ENCODE measurements at places on chromosomes 6 and 20.

- no peak for DNase-seq
These were observed 744 bp downstream of the VSX1 start for GRCh38 chr20:25081065-25081729.

GRCh38 chr6:158357570-158358216 is 45.4 kb downstream of the TULP4 start:
- DNase-seq: no peak

- DNase-seq: no peak
These were observed 23.3 kb downstream of the BCAS1 start for GRCh38 chr20:54047048-54047447.

- DNase-seq: no peak
These were observed 2.7 kb downstream of the WRNIP1 start for GRCh38 chr6:2767657-2768524.

DNA sequence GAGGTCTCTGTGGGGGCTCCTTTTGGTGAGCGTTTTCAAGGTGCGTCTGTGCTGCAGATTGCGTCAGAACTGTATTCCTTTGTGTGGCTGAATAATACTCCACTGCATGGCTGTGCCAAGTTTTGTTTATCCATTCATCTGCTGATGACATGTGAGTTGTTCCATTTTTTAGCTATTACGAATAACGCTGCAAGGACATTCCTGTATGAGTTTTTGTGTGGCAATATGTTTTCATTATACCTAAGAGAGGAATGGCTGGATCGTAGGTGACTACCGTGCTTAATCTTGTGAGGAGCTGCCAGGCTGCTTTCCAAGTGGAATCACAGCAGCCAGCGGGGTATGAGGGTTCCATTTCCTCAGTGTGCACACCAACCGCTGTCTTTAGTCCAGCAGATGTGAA is 1.1 kb upstream of the DACT2 start:
- DNase-seq: no peak

GRCh38 chr20:57162362-57162652 is 104.1 kb downstream of the BMP7 start:
- DNase-seq: no peak

DNA sequence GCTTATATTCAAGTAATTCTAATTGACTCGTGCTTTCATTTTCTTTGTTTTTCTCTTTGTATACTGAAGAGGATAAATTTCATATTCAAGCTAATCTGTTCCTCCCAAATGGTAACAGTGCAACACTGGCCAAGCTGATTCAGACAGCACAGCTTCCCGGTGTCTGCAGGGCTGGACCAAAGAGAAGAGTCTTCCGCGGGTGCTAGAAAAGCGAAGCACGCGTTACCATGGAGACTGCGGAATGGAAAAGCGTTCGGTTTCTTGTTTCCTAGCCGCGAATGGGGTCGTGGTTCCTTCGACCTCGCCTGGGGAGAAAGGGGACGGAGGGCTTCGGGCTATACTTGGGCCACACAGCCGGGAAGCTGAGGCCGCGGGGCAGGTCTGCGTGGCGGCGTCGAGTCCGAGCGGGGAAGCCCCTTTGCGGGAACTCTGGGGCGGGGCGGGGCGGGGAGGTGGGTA is 6.2 kb upstream of the ZNF311 start:
- peak; percentile 31 for DNase-seq

- no peak for DNase-seq
These were observed 45.0 kb downstream of the NT5E start for GRCh38 chr6:85494547-85495536.

- no peak for DNase-seq
These were observed 881 bp upstream of the AIG1 start for GRCh38 chr6:143059663-143060353.

DNA sequence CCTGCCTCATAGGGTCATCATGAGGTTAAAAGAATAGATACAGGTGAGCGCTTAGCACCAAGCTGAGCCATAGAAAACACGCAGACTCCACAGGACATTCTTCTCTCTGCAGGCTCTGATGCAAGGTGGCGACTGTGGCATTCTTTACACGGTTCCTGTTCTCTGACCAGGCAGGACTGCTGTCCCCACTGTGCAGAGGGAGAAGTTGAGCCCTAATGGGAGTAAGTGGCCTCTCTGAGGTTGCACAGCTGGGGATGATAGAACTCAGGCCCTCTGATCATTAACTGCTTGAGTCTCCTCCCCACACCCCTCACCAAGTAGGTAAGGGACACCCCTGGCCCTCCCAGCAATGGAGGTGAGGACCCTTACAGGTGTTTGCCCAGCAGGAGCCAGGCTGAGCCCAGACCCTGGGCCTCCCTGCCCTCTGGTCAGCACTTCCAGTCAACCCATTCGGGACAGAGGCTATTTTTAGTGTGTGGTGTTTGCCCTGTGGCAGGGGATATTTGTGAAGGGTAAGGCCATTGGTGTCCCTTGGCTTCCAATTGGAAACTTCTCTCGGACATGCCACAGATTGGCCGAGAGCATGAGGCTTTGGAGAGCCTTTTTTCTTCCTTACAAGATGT is 116.8 kb downstream of the VEGFA start:
- DNase-seq: no peak

DNA sequence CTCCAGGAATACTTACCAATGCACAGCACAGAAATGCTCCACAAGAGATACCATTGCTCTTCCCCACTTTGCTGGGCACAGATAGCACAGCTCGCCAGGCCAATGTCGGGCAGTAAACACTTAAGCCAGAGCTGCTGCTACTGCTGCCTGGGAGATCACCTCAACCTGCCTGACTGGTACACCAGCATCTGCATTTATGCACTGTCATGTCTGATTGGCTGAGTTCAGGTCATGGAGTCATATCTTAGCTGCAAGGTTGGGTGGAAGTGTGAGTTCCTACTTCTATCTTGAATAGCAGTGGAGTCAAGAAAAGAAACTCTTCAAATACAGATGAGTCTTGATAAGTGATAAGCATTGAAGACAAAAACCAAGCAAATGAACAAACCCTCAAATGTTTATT is 10.9 kb upstream of the ADGRF4 start:
- DNase-seq: no peak

- no peak for DNase-seq
These were observed 3.5 kb downstream of the RING1 start for GRCh38 chr6:33211666-33212422.

DNA sequence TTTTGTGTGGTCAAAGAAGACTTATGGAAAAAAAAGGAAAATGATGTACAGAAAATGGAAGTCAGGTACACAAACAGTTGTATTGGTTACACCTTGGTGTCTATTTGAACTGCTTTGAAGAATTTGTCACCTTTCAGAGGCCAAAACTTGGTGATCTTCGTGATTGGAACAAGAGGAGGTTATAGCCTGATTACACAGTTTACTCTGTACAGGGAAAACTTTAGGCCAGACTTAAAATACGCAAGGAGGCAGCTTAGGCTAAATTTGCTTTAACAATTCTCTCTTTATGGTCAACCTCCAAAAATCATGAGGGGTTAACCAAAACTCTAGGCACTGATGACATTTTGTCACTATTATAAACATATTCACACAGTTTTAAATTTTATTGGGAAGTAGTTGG is 353.7 kb downstream of the PRKN start:
- DNase-seq: no peak

DNA sequence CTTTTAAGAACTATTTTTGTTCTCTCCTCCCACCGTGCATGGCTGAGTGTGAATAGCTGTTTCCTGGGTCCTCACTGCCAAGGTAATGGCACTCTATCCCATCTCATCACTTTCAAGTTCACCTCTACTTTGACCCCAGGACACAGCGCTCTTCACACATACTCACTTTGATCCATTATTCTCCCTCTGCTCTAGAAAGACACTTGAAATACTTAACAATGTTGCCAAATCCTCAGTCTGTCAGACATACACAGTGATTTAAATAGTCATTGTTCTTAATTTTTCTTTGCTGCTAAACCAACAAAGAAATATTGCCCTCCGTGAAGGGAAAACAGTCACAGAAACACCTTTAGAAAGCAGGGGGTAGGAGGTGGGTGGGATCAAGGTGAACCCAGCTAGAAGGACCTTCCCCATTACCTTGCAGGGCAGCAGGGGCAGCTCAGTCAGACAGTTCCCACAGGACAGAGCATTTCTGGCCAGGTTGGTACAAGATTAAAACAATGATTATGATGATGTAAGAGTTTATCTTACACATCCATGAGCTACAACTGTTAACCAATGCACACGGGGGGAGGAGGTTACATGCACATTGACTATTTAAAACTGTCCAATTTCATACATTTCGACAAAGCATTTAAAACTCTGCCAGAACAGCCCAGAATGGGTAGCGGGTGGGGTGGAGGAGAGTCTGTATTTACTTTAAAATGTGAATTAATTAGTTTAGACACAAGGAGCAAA is 2.4 kb downstream of the SLC22A23 start:
- DNase-seq: no peak

DNA sequence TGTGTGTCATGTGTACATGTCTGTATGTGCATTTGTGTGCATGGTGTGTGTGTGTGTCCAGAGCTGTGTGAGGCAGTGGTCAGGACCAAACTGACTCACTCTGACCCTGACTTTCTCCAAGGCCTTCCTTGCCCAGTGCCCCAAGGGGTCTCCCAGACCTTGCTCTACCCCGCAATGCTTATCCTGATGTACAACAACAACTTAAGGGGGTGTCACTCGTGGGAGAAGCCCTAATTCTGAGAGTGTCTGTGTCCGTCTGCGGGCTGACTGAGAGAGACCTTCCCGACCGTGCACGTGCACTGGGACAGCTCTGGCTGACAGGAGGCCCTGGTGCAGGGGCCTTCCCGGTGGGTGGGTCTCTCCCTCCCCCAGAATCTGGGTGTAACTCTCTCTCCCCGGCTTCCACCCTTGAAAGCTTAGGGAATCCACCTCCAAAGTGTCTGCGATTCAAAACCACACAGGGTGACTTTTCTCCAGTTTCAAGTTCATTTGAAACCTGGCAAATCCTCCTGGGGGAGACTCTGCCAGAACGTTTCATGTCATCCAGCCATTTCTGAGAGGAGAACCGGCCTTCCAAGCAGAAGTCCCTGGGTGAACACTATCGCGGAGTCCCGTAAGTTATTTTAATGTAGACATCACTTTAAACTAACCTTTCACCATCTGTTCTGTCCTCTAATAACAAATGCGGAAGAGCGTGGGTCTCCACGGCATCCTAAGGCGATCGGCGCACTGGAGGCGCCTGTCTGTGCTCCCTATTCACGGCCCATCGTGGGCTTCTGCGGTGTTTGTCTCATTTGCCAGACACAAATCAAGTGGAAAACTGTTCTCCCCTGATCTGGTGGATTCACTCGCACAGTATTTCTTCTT is 225.5 kb downstream of the TAF4 start:
- no peak for DNase-seq

- no peak for DNase-seq
These were observed 47.7 kb upstream of the FNDC1 start for GRCh38 chr6:159121486-159121885.

Measured in immature natural killer cell (primary cell).